MCF 10A (cell line): ENCODE measurements at places on chromosomes 3 and 15. TPM values are rescaled to one million over a fixed set of nuclear protein-coding genes. Genes with fewer than 3 reads are reported as not detected.

The IL12A gene
- total RNA-seq: 1.3 and 1.7 TPM in 2 replicates

The SCN11A gene
- total RNA-seq: 0.05 TPM in 1 of 2 replicates, not detected in the other

The KCNAB1 gene
- total RNA-seq: 0.44 and 0.49 TPM in 2 replicates

The MGA gene
- total RNA-seq: 15.9 and 17.5 TPM in 2 replicates

The MYL3 gene
- total RNA-seq: not detected in 2 replicates

The ITIH1 gene
- total RNA-seq: not detected in 2 replicates

The REC114 gene
- total RNA-seq: not detected in 2 replicates

The NCK1 gene
- total RNA-seq: 50.4 and 59.4 TPM in 2 replicates

The SLITRK3 gene
- not detected in 2 replicates for total RNA-seq

The VGLL3 gene
- 6.3 and 12.2 TPM in 2 replicates for total RNA-seq

The GABRA5 gene
- total RNA-seq: not detected in 2 replicates

The CFAP100 gene
- not detected in 2 replicates for total RNA-seq

The PLSCR2 gene
- total RNA-seq: not detected in 2 replicates
